ENCODE measurements at places on chromosomes 6 and 20.

DNA sequence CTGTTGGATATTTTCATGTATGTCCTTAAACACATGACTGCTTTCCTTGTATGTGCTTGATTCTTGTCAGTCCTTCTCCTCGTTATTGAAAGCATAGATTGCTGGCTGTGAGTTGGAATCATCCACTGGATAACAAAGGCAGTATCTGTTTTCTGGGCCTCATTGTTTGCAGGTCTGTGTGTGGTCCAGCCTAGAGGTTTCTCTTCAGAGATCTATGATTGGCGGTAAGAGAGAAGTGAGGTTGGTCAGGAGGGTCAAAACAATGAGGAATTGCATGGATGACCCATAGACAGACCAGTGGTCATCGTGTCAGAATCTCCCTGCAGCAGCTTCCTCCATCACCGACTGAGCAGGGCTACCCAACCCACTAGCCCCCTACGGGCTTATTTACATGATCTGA lies 915.0 kb downstream of the KIF16B start:
- no peak for DNase-seq

GRCh38 chr6:139920027-139920775 lies 545.8 kb upstream of the CITED2 start:
- no peak for DNase-seq

GRCh38 chr20:2508631-2509467 lies at the start of gene ZNF343:
Gene ZNF343, minus strand, starts transcription at chr20:2508915. Its CDS starts 15,020 bp downstream, at chr20:2493895.
- peak; percentile 77 for DNase-seq

DNA sequence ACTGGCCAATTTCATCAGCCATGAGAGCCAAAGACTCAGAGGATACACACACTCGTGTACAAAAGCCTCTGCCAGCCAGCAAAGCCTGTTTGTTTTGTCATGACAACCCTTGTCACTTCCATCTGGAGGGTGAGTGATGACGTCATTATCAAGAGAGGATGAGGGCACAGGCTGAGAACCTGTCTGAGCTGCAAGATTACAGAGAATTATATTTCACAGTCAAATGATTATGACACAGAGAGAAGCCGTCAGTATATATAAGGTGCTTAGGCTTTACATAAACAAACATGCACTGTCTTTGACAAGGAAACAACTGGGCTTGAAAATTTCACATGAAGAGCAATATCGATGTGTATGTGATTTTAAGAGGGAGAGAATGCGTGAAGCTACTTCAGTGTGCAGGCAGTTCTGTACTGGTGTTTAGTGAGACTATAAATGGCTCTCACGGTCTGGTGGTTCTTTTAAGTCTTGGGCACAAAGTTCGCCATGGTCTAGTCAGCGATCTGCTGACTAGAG lies 36.5 kb upstream of the BCLAF1 start:
- DNase-seq, result no peak

Data from CD4-positive, alpha-beta T cell treated with Interleukin-1 beta for 1 hour (primary cell).